ENCODE measurements at places on chromosomes 7 and 10.

GRCh38 chr7:43693687-43694398 is 35.5 kb downstream of the COA1 start:
- DNase-seq = peak; percentile 41

GRCh38 chr7:140752533-140752932 is 56.0 kb downstream of the NDUFB2 start:
- no peak for DNase-seq

- peak; percentile 21 for DNase-seq
Measured at GRCh38 chr10:42836771-42837468, 54.3 kb downstream of the BMS1 start.

GRCh38 chr7:44289341-44290251 is 35.8 kb downstream of the CAMK2B start:
- no peak for DNase-seq

DNA sequence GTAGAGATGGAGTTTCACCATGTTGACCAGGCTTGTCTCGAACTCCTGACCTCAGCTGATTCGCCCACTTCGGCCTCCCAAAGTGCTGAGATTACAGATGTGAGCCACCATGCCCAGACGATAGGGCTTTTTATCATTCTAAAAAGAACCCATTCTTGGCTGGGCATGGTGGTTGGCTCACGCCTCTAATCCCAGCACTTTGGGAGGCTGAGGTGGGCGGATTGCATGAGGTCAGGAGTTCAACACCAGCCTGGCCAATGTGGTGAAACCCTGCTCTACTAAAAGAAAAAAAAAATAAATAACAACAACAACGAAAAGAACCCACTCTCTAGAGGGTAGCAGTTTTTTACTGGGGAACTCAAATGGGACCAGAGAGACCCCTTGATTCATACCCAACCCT is 112.7 kb downstream of the PLXDC2 start:
- DNase-seq = no peak

DNA sequence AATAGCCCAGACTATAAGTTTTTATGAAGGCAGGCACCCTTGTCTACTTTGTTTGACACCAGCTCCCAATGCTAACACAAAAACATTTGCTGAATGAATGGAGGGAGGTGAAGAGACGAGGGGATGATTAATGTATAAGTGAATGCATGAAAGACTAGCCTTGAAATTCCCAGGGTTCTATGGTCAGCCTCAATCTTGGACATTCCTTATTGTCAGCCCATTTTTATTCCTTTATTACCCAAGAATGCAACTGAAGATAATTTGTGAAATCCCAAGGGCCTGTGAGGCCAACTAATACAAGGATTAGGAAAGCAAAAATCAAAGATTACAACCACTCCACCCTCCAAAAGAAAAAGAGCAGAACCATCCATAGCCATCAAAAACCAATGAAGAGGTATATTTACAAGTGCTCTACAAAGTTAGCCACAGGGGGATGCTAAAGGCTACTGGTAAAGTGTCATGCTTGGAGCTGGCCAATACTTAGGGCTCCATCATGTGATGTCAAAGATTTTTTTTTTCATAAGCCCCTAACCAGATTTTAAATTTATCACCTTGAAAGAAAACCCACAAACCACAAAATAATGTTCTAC is 40.0 kb upstream of the ASAH2 start:
- DNase-seq = peak; percentile 9
